NAMALWA (cell line): ENCODE measurements at places on chromosomes 7 and 10.

- peak; percentile 68 for DNase-seq
Measured at GRCh38 chr7:75688200-75689136, 50.3 kb downstream of the HIP1 start.

GRCh38 chr10:21326594-21327288, 198.7 kb downstream of the SKIDA1 start:
- no peak for DNase-seq

DNA sequence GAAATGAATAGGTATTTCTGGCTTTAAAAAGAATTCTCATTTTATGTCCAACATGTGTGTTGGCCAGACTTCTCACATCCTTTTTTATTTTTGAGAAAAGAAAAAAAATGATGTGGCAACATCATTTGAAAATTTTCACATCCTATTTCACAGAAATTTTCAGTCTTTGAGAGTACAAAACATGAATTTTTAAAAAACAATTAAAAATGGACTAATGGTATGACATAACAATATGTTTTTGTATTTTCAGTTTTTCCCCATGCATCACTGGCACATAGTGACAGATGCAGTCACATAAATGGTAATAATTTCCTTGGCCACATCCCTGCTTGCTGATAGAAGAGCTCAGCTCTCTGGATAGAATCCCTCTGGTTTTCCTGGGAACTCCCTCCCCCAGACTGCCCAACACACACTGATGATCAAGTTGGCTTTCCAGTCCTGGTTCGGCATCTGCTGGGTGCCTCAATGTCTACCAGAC, 188.5 kb upstream of the AGR3 start:
- no peak for DNase-seq

GRCh38 chr10:28243923-28244322, 58.9 kb downstream of the MPP7 start:
- DNase-seq, result no peak

- DNase-seq, result no peak
Measured at GRCh38 chr7:94908323-94909178, 1.2 kb downstream of the PPP1R9A start.

- DNase-seq, result peak; percentile 92
Measured at GRCh38 chr10:89888321-89889070, 187.1 kb downstream of the KIF20B start.

GRCh38 chr7:43337191-43337590, 224.7 kb downstream of the HECW1 start:
- DNase-seq, result no peak

GRCh38 chr7:92924800-92925199, 88.4 kb upstream of the CDK6 start:
- DNase-seq, result no peak

DNA sequence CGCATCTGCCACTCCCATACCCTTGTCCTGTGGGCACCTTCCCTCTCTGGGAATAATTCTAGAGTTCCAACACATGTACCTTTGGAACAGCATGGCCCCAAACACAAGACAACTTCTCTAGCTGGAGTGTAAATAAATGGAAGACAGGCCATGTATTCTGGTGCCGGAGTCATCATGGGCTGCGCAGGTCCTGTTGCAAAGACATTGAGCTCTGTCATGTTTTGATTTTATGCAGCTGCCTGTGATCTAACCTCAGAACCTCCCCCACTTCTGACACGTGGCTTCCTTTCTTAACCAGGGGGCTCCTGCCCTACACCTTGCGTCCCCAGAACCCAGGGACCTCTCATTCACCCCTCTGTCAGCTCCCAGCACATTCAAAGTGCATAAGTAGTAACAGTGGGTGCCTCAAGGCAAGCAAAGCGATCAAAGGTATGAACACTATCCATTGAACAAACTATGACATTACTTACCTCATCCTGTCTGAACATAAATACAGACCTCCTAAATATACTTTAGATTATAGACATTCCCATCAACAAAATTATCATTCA, 219.9 kb downstream of the FGFR2 start:
- DNase-seq, result no peak

DNA sequence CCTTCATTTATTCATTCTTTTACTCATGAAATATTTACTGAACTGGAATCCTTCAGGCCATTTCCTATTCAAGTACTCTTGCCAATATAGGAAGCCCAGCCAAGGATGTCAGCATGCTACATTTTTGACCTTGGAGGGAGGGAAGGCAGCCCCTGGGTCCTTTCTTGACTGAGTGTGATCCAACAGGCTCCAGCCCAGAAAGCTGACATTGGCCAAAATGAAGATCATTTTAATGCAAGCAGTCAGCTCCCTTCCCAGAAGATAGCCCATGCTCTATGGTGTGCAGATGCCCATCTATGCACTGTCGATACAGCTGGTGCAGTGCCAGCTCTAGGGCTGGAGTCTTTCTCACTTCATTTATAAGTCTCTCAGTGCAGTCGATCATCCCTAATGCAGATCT, 646.0 kb downstream of the KCNMA1 start:
- DNase-seq, result no peak

DNA sequence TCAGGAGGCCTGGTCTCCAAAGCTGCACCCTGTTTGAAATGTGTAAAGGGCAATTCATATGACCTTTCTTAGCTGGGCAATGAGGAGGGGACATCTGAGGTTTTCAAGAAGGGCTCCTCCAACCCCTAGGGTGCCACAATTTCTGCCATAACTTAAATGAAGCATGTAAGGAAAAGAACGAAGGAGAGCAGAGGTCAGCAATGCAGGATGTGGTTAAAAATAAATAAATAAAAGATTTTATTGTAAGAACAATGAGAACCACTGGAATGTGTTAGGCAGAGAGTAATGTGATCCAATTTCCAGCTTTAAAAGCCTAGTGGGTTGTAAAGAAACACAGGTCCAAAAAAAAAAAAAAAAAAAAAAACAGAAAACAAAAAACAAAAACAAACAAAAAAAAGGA, 673.1 kb downstream of the TNS3 start:
- no peak for DNase-seq

GRCh38 chr10:25813511-25813910, 120.5 kb upstream of the MYO3A start:
- DNase-seq, result no peak

- no peak for DNase-seq
Measured at GRCh38 chr7:101618916-101619315, 10.2 kb downstream of the MYL10 start.

GRCh38 chr7:68038621-68039314, 1042.1 kb downstream of the TYW1 start:
- DNase-seq, result no peak

- no peak for DNase-seq
Measured at GRCh38 chr10:59047180-59047579, 129.3 kb upstream of the PHYHIPL start.

- DNase-seq, result no peak
Measured at GRCh38 chr7:129245533-129245932, 20.7 kb downstream of the AHCYL2 start.

GRCh38 chr10:24848195-24848594, 104.2 kb downstream of the PRTFDC1 start:
- no peak for DNase-seq

- no peak for DNase-seq
Measured at GRCh38 chr7:139192014-139192706, 38.9 kb upstream of the UBN2 start.

GRCh38 chr10:79209340-79209739, 137.9 kb upstream of the PPIF start:
- DNase-seq, result no peak

DNA sequence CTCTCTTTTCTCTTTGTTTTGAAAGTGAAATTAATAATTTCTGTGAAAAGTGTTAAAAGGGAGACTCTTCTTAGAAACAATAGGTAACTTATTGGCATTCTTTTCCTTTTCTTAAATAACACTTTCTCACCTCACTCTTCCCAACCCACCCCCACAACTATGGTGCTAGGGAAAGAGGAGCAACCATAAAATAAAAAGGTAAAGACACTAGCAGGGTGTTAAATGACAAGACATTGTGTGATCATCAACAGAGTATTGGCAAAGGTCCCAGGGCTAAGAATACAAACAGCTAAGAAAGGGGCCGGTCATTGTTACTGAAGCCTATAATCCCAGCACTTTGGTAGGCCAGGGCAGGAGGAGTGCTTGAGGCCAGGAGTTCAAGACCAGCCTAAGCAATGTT, 183.7 kb downstream of the NEBL start:
- DNase-seq, result no peak

GRCh38 chr7:2792235-2792634, 51.9 kb downstream of the GNA12 start:
- no peak for DNase-seq

DNA sequence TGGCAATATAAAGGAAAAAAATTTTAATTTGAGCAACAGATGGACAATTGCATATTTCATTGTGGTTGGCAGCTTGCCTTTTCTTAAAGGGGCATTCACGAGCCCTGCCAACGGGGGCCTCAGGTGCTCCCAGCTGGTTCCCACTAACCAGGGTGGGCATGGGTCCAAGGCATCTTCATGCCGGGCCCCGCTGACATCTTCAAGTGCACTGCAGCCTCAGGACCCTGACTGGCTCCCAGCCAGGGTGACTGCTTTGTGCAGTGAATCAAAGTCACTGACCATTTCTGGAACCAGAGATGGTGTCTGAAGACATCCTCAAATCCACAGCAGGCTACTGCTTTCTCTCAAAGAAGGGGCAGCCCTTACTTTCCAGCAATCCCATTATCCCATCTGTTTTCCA, 275.2 kb upstream of the MGMT start:
- DNase-seq, result no peak

DNA sequence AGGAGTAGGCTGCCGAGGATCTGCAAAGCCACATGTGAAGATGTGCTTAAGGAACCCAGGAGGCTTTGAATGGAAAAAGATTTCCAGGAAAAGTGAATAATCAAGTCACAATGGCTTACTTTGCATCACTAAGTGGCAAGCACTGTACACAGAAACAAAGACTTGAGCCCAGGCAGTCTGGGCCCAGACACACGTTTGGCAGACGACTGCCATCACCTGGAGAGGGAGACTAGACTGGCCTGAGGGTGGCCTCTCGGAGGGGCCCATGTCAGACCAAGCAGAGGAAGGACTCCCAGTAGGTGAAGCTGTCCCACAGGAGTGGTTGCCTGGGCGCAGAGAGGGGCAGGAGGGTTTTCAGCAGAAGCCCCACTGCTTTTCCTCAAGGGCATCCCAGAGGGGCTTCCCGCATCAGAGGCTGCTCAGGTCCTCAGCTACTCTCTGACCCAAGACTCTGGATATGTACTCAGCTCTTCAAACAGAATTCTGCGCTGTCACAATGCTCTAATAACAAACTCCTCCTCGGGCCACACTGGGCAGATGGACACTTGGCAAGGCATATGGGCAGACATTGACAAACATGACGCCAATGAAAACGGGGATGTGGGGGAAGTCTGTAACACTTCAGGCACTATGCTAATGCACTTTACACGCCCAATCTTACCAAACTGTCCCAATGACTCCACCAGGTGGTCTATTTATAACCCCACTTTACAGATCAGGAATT, 27.9 kb upstream of the FRAT2 start:
- no peak for DNase-seq

- no peak for DNase-seq
Measured at GRCh38 chr7:33420311-33420940, 291.1 kb downstream of the BBS9 start.

GRCh38 chr10:71009126-71009525, 120.8 kb upstream of the PCBD1 start:
- DNase-seq, result no peak

DNA sequence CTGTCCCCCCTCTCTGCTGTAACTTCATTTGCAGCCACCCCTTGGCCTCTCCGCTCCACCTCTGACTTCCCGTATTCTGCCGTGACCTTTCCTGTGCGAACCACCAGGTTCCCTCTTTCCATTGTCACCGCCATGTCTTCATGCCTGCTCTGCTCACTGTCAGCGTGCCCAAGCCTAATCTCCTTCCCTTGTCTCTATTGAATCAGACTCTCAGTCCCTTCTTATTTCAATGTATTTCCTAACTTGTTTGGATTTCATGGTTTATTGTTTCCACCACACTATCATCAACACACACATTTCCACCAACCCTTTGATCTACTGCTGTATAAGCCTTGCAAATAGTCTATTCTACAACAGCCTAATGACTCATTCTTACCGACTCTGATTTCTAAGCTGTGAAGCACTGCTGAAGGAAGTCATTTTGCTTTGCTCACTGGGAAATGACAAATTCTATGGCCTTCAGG, 30.0 kb upstream of the INHBA start:
- no peak for DNase-seq

- DNase-seq, result no peak
Measured at GRCh38 chr7:102927312-102927933, 14.6 kb downstream of the LRRC17 start.

GRCh38 chr7:5777932-5778331, 3.5 kb downstream of the RNF216 start:
- no peak for DNase-seq

DNA sequence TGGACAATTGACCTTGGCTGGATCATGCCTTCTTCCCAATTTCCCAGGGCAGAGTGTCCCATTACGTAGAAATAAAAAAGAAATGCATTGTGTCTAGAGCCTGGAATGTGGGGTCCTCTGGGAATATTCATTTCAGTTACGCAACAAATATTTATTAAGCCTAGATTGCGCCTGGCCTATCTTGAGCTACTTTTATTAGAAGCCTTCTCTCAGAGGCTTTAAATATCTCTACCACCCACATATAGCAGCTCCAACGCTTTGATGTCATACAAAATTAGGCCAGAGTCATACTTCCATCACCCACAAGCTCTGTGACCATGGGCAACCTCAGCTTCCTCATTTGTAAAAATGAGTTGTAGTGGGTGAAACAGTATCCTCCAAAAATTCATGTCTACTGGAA, 24.9 kb upstream of the CARD11 start:
- peak; percentile 79 for DNase-seq

- DNase-seq, result no peak
Measured at GRCh38 chr7:77444123-77444522, 28.0 kb upstream of the GSAP start.

GRCh38 chr10:28254290-28254985, 48.4 kb downstream of the MPP7 start:
- no peak for DNase-seq

- DNase-seq, result no peak
Measured at GRCh38 chr10:83562381-83562780, 576.9 kb upstream of the GHITM start.

DNA sequence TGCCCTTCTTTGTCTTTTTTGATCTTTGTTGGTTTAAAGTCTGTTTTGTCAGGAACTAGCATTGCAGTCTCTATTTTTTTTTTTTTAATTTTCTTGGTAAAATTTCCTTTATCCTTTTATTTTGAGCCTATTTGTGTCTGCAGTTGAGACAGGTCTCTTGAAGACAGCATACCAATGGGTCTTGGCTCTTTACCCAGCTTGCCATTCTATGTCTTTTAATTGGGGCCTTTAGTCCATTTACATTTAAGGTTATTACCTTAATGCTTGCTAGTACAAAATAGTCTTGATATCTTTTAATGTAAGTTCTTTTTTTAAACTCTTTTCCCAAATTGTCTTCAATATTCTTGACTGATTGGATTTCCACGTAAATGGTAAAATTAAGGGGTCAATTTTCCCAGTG, 398.3 kb upstream of the CHRM2 start:
- no peak for DNase-seq
